ENCODE measurements at places on chromosomes 11 and 22. TPM values are rescaled to one million over a fixed set of nuclear protein-coding genes. Genes with fewer than 3 reads are reported as not detected.

GRCh38 chr22:25008666-25009065 is 56.1 kb downstream of the KIAA1671 start:
- H3K4me1 ChIP-seq = no peaks in the 10 kb centered on the region
- H3K27me3 ChIP-seq = no peaks in the 10 kb centered on the region
- no peaks in the 10 kb centered on the region for H3K36me3 ChIP-seq
- no peak overlapping the region for H3K4me3 ChIP-seq

- no peaks in the 10 kb centered on the region for H3K36me3 ChIP-seq
- H3K4me1 ChIP-seq = no peaks in the 10 kb centered on the region
- no peak for DNase-seq
Observed at GRCh38 chr11:85423316-85423715, 203.8 kb downstream of the DLG2 start.

DNA sequence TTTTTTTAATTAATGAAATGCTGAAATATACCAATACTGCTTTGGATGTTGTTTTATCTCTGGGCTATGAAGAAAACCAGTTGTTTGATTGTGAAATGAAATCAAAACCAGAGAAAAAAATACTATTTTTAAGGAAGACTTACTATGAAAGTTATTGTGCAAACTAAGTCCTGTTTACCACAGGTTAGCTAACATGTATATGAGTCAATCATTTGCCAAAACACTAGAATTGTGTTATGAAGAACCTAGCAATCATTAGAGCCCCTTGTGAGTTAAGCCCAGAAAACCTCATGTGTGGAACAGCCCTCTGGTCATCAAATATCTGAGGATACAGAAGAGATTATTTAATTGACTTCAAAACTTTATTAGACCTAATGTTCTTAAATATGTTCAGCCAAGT is 83.7 kb downstream of the FAT3 start:
- H3K27ac ChIP-seq = no peak overlapping the region
- H3K36me3 ChIP-seq = no peaks in the 10 kb centered on the region
- no peaks in the 10 kb centered on the region for H3K27me3 ChIP-seq
- H3K4me1 ChIP-seq = no peaks in the 10 kb centered on the region
- DNase-seq = no peak

DNA sequence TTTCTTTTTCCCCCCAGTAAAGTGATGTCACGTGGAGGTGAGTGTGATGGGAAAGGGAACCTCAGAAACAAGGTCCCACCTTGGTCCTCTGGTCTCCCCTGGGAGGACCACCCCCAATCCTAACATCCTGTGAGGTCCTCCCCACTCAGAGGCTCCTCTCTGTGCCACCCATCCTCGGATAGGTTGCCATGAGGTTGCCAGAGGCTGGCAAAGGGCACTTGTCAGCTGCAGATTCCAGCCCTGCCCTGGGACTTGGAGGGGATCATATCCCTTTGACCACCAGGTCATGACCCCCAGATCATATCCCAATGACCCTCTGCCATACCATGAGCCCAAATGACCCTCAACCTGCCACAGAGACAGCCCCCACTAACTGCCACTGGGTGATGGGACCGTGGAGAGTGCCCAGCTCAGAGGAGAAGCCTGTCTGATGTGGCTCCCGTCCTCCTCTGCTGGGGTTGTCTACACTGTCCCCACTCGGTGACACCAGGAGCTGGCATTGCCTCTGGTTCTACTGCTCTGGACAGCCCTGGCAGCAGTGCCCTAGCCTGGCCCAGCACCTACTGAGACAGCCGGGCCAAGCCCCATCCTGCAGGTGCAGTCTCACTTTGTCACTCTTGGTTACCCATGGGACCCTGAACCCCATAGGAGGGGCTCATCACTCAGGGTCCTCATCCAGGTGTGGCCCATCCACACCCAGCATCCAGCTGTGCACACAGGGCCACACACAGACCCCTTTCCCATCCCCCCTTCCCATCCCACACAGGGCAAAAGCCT is 90.2 kb upstream of the KCNQ1OT1 start:
- no peaks in the 10 kb centered on the region for H3K27me3 ChIP-seq
- no peaks in the 10 kb centered on the region for H3K36me3 ChIP-seq
- H3K27ac ChIP-seq = no peak overlapping the region
- H3K4me3 ChIP-seq = no peak overlapping the region

Gene SCGB1D2
- polyA plus RNA-seq = 3.9 TPM

Gene MMP12
- polyA plus RNA-seq = not detected

Gene NUDT8
- 6.4 TPM for polyA plus RNA-seq

Gene FIBIN
- 1.3 TPM for polyA plus RNA-seq
